CD4-positive, CD25-positive, alpha-beta regulatory T cell (primary cell): ENCODE measurements at places on chromosomes 4 and X.

GRCh38 chr4:96786306-96786705 lies 946.4 kb downstream of the PDHA2 start:
- DNase-seq = no peak

DNA sequence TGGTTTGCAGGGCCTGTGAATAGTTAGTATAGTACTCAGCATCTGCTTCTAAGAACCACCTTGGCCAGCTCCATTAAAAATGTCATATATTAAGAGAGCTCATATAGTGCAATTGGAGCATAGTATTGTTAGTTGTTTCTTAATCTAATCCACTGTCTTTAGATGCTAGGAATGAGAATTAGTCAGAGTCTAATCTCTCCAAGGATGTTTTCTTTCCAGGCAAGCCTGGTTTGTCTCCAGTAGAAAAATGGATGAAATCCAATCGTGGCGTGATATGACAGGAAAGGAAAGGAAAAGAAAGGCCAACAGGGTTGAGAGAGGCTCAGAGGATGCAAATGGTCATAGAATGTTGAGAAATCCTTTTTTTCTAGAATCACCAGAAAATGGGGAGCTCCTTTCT lies 15.0 kb upstream of the TMEM164 start:
- no peak for DNase-seq

GRCh38 chrX:47743504-47743903 lies 84.5 kb upstream of the UXT start:
- DNase-seq = no peak

DNA sequence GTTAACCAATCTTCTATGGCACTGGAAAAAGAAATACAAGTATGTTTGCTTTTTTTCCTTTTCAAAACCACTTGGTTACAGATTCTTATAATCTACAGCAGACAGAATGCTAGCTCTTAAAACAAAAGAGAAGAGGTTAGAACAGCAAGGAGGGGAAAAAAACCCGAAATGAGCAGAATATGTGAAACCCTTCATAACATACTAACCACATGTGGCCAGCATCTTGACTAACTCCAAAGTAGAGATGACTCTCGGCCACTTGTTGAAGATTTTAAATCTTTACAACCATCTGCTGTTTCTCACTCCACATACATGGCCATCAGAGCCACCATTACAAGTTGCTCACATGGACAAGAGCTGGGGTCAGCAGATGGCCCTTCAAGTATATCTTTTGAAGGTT lies 100.3 kb downstream of the PAPSS1 start:
- no peak for DNase-seq

GRCh38 chrX:40272776-40273175 lies 175.0 kb upstream of the BCOR start:
- no peak for DNase-seq

DNA sequence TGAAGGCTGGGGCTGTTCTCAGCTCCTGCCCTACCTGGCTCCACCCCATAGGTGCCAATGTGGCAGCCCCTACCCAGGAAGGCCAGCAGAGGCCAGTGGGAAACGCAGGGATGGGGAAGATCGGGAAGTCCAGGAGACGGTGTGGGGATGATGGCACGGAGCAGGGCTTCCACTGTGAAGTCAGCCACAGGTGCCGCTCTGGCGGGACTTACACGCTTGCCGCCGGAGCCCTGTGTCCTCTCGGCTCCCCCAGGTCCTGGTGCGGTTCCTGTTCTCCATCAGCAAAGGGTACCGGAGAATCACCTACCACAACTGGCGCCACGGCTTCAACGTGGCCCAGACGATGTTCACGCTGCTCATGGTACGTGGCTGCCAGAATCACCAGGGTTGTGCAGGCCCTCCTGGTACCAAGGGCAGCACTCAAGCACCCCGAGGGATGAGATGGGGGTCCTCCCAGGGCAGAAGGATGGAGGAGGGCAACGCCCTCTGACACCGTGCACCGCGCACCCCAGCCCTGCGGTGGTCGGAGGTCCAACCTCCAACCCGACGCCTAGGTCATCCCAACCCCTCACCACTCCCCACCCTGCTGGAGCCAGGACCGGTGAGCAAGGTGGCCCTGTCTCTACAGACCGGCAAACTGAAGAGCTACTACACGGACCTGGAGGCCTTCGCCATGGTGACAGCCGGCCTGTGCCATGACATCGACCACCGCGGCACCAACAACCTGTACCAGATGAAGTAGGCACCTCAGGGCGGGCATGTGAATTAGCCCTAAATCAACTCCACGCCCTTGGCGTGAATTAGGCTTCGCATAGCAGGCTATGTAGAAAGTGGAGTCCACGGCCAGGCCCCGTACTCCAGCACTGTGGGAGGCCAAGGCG lies 12.0 kb downstream of the ATP5ME start:
- no peak for DNase-seq

DNA sequence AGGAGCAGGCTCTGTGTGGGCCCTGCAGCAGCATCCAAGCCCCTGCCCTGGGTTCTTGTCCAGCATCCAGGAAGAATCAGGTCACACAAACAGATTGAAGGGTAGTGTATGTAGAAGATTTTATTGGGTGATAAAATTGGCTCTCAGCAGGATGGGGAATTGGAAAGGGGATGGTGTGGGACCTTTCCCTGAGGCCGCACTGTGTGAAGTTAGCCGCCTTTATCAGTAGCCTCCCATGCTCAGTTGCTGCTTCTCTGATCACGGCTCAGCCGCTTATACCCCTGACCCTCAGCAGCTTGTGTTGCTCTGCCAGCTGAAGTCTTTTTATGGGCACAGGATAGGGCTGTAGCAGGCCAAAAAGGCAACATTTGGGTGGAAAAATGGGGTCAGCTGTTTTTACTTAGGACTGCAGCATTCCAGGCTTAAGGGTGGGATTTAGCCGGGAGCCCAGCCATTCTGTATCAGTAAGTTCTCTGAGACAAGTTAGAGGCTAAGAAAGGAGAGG lies 35.2 kb upstream of the CCNG2 start:
- no peak for DNase-seq

GRCh38 chr4:102730968-102731533 lies 29.7 kb downstream of the MANBA start:
- no peak for DNase-seq

DNA sequence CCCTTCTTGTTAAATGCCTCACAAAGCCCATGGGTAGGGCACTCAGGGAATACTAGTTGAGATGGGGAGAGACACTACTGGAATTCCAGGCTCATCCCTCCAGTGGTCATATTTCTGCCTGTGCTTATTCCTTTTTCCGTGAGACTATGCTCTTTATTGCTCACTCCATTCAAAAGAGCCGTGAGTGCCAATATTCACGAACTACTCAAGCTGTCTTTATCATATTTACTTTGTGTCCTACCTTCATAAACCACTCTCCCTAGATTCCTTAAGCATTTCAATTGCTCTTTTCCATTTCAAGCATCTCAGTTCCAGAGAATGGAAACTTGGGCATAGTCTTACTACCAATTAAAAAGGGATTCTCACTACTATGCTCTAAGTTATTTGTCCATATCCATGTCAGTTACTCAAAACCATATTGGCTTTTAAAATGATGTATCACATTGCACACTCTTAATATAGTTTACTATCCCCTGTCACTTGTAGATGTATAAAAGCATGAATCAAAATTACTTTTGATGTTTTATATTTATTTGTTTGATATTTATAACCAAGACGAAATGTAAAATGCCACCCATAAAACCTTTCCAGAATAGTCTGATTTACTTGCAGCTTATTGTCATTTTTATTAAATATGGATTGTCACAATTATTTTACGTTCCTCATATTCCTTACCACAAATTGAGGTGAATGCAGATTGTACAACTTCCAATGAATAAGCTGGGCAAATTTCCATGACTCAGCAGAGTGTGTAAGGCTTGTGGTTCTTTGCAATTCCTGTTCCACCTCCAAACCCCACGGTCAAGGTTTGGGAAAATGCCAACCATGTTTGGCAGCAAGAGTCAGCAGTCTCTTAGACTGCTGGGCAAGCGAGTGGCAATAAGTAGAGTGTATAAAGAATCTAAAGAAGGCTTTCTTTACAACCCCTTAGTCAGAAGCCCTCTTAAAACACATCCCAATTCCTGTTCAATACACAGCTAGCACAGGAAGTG lies 24.4 kb downstream of the ENOX2 start:
- no peak for DNase-seq

DNA sequence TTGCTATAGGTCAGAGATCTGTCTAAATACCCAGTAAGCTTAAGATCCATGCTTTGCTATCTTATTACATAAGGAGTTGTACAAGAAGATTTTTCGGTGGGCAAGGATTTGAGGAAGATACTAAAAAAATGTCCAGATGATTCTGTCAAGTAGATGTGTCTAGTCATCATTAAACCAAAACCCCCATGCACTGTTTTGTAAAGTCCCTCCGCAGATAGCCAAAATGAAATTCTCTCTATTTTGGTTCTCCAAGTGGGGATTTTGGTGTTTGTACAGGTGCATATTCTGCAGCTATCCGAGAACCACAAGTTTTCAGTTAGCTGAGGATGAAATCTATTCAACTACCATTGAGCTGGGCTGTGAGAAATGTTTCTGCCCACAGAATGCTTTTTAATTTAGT lies 994.8 kb downstream of the NLGN4X start:
- no peak for DNase-seq

- peak; percentile 33 for DNase-seq
Measured at GRCh38 chr4:40550948-40551462, 78.7 kb downstream of the RBM47 start.
